ENCODE measurements at places on chromosomes 1 and 21. TPM values are rescaled to one million over a fixed set of nuclear protein-coding genes. Genes with fewer than 3 reads are reported as not detected.
A peak's percentile ranks its signal among the peaks of the same experiment; 100 is the strongest.

GRCh38 chr21:42505090-42505726, 8.4 kb upstream of the SLC37A1 start:
- no peaks in the 10 kb centered on the region for H3K4me1 ChIP-seq
- H3K4me3 ChIP-seq, result no peak overlapping the region
- H3K36me3 ChIP-seq, result no peaks in the 10 kb centered on the region
- H3K27ac ChIP-seq, result no peak overlapping the region
- H3K27me3 ChIP-seq, result no peaks in the 10 kb centered on the region

GRCh38 chr1:156666862-156667609, 10.2 kb downstream of the NES start:
- DNase-seq, result no peak
- H3K4me1 ChIP-seq, result peaks cover 80% of the 10 kb centered on the region
- H3K27me3 ChIP-seq, result no peaks in the 10 kb centered on the region
- H3K36me3 ChIP-seq, result peaks cover 10% of the 10 kb centered on the region

- H3K27me3 ChIP-seq, result no peaks in the 10 kb centered on the region
- H3K27ac ChIP-seq, result no peak overlapping the region
- H3K4me1 ChIP-seq, result peaks cover 4% of the 10 kb centered on the region
- no peaks in the 10 kb centered on the region for H3K36me3 ChIP-seq
Observed at GRCh38 chr1:6969106-6969505, 183.9 kb downstream of the CAMTA1 start.

PTGFR gene
- 0.43 TPM for total RNA-seq

DNA sequence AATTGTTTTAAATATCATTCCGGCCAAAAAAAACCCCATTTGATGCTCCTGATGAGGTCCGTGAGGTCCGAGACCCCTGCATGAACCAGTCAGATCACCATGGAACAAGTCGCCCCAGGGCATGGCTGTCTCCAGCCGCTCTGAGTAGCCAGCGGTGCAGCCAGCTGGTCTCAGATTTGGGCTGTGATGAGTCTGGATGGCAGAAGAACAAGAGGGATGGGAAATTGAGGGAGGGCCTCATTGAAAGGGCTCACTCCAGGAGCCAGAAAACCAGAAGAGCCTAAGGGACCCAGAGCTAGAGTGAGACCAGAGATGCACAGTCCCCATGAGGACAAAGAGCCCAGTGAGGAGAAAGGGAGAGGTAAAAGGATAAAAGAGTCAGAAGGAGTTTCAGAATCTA, 174.0 kb downstream of the TOMM20 start:
- no peak for DNase-seq
- no peak overlapping the region for H3K27ac ChIP-seq
- H3K36me3 ChIP-seq, result 0 out of 2 replicates have a peak, but pooled peaks cover 3% of the 10 kb centered on the region
- H3K4me1 ChIP-seq, result peaks cover 32% of the 10 kb centered on the region
- no peak overlapping the region for H3K4me3 ChIP-seq

DNA sequence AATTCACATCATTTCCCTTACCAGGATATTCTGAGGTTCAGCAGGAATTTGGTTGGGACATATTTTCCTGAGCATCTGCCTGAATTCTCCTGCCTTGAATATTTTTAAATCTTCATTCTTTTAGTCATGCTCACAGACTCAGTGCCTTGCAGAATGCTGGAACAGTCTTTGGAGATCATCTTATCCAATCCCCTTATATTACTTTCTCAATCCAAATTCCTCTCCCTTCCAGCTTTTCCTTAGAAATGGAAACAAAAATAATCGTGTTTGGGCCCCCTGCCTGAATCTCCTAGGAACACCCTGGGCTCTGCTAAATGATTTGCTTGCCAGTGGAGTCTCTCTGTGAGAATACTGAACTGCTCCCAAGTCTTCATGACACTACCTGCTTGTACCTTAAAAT, 38.4 kb downstream of the LHX8 start:
- no peak overlapping the region for H3K4me3 ChIP-seq
- DNase-seq, result no peak
- no peak overlapping the region for H3K27ac ChIP-seq

DNA sequence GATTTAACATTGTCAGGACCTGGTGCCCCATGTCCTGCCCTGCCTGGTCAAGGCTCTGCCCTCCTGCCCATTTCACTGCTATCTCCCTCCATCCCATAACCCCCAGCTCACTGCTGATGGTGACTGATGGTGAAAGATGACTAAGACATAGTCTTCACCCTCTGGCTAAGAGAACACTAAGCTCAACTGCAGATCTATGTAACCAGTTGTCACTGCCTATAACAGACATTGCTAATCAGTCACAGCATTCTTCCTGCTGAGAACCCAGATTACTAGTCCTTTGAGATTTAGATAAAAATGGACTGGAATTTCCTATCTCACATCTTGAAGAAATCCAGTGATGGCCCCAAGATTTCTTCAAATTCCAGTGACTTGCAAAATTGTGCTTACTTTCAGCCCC, 8.0 kb upstream of the ZNF362 start:
- no peak for DNase-seq
- H3K27me3 ChIP-seq, result peaks cover 8% of the 10 kb centered on the region
- no peaks in the 10 kb centered on the region for H3K36me3 ChIP-seq
- H3K27ac ChIP-seq, result no peak overlapping the region

GRCh38 chr1:186813420-186813819, 15.3 kb upstream of the PLA2G4A start:
- H3K4me1 ChIP-seq, result no peaks in the 10 kb centered on the region
- H3K27ac ChIP-seq, result no peak overlapping the region
- DNase-seq, result peak; percentile 17
- H3K36me3 ChIP-seq, result no peaks in the 10 kb centered on the region
- H3K4me3 ChIP-seq, result no peak overlapping the region
- H3K27me3 ChIP-seq, result no peaks in the 10 kb centered on the region

- H3K4me3 ChIP-seq, result no peak overlapping the region
- no peaks in the 10 kb centered on the region for H3K27me3 ChIP-seq
- DNase-seq, result no peak
- no peaks in the 10 kb centered on the region for H3K4me1 ChIP-seq
Observed at GRCh38 chr1:206972728-206973127, 2.5 kb upstream of the FCAMR start.

DNA sequence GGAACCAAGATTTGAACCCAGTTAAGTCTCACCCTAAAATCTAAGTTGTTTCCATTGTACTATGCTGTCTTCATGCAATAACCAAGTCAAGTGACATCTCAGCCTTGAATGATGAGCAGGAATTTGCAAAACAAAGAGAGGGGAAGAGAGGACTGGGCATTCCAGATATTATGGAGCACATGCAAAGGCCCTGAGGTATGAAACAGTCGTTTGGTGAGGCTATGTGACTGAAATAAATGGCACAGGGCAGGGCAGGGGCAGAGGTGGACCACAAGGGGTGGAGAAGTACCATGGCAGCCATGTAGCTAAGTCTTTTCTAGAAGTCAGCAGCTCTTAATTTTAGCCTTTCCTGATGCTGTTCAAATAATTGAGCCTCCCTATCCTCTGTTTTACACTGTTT, 37.6 kb upstream of the RAP1A start:
- no peak overlapping the region for H3K4me3 ChIP-seq
- H3K27ac ChIP-seq, result no peak overlapping the region
- H3K4me1 ChIP-seq, result no peaks in the 10 kb centered on the region
- DNase-seq, result no peak
- H3K27me3 ChIP-seq, result no peaks in the 10 kb centered on the region
- H3K36me3 ChIP-seq, result no peaks in the 10 kb centered on the region

- no peak for DNase-seq
- H3K27ac ChIP-seq, result no peak overlapping the region
- no peaks in the 10 kb centered on the region for H3K27me3 ChIP-seq
- H3K4me3 ChIP-seq, result no peak overlapping the region
- peaks cover 18% of the 10 kb centered on the region for H3K36me3 ChIP-seq
Observed at GRCh38 chr1:11505591-11506538, 26.9 kb downstream of the DISP3 start.

- no peaks in the 10 kb centered on the region for H3K36me3 ChIP-seq
- DNase-seq, result no peak
- no peak overlapping the region for H3K4me3 ChIP-seq
- no peaks in the 10 kb centered on the region for H3K27me3 ChIP-seq
- H3K27ac ChIP-seq, result no peak overlapping the region
Observed at GRCh38 chr21:45769294-45769693, 125.8 kb downstream of the PCBP3 start.

OTUD3 gene
- 13.3 TPM for total RNA-seq

FAM151A gene
- 0.10 TPM for total RNA-seq

GRCh38 chr21:35024513-35024912, 24.6 kb downstream of the RUNX1 start:
- peaks cover 25% of the 10 kb centered on the region for H3K4me1 ChIP-seq
- no peak overlapping the region for H3K27ac ChIP-seq
- no peaks in the 10 kb centered on the region for H3K36me3 ChIP-seq
- H3K4me3 ChIP-seq, result no peak overlapping the region
- DNase-seq, result no peak

GRCh38 chr21:14308234-14308633, 74.7 kb downstream of the HSPA13 start:
- H3K27me3 ChIP-seq, result no peaks in the 10 kb centered on the region
- H3K4me3 ChIP-seq, result no peak overlapping the region
- H3K4me1 ChIP-seq, result no peaks in the 10 kb centered on the region
- no peaks in the 10 kb centered on the region for H3K36me3 ChIP-seq

- no peaks in the 10 kb centered on the region for H3K36me3 ChIP-seq
- no peak overlapping the region for H3K27ac ChIP-seq
- H3K4me3 ChIP-seq, result no peak overlapping the region
- DNase-seq, result no peak
Observed at GRCh38 chr21:34018910-34019309, 54.5 kb upstream of the MRPS6 start.

SPATA46 gene
- total RNA-seq, result not detected

- no peak for DNase-seq
- peaks cover 83% of the 10 kb centered on the region for H3K4me1 ChIP-seq
- H3K4me3 ChIP-seq, result peak overlapping the region; percentile 42
- H3K27ac ChIP-seq, result peak overlapping the region; percentile 98
- H3K36me3 ChIP-seq, result no peaks in the 10 kb centered on the region
Observed at GRCh38 chr1:54377040-54377691, 29.0 kb downstream of the SSBP3 start.

DNA sequence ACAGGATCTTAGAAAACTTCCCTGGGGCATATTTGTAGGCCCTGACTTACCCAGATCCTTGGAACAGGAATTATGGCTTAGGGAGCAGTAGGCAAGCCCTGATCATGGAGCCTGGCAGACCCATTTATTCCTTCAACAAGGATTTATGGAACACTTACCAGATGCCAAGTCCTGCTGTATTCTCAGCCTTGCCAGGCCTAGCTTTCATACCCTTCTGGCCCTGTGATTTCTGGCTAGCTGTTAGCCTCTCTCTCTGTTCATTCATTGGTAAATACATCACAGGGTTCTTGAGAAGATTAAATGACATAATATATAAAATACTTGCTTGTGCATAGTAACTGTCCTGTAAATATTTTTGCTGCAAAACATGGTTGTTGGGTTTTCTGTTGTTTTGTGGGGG, 32.4 kb upstream of the SRP9 start:
- peaks cover 4% of the 10 kb centered on the region for H3K4me1 ChIP-seq
- DNase-seq, result no peak
- no peak overlapping the region for H3K27ac ChIP-seq
- no peaks in the 10 kb centered on the region for H3K27me3 ChIP-seq
- no peaks in the 10 kb centered on the region for H3K36me3 ChIP-seq

GRCh38 chr1:32759997-32760623, 57.0 kb downstream of the YARS1 start:
- peak overlapping the region; percentile 44 for H3K4me3 ChIP-seq
- peaks cover 83% of the 10 kb centered on the region for H3K4me1 ChIP-seq
- DNase-seq, result peak; percentile 98
- H3K27ac ChIP-seq, result peak overlapping the region; percentile 100
- H3K36me3 ChIP-seq, result 0 out of 2 replicates have a peak, but pooled peaks cover 3% of the 10 kb centered on the region

GRCh38 chr21:41321211-41321907, 4.8 kb downstream of the FAM3B start:
- peaks cover 11% of the 10 kb centered on the region for H3K27me3 ChIP-seq
- H3K27ac ChIP-seq, result no peak overlapping the region
- no peak overlapping the region for H3K4me3 ChIP-seq
- H3K4me1 ChIP-seq, result peaks cover 5% of the 10 kb centered on the region
- H3K36me3 ChIP-seq, result no peaks in the 10 kb centered on the region

- H3K27ac ChIP-seq, result no peak overlapping the region
- no peak for DNase-seq
- no peaks in the 10 kb centered on the region for H3K36me3 ChIP-seq
- 0 out of 2 replicates have a peak, but pooled peaks cover 4% of the 10 kb centered on the region for H3K4me1 ChIP-seq
- H3K4me3 ChIP-seq, result no peak overlapping the region
- H3K27me3 ChIP-seq, result no peaks in the 10 kb centered on the region
Observed at GRCh38 chr1:233959102-233959501, 54.6 kb downstream of the SLC35F3 start.

- H3K27ac ChIP-seq, result peak overlapping the region; percentile 36
- DNase-seq, result no peak
- peak overlapping the region; percentile 98 for H3K4me3 ChIP-seq
Observed at GRCh38 chr1:156502391-156502893, 1.9 kb upstream of the MEF2D start.

LMX1A gene
- not detected for total RNA-seq

NMNAT1 gene
- total RNA-seq, result 2.5 TPM

CYYR1 gene
- 25.6 TPM for total RNA-seq

- H3K4me3 ChIP-seq, result no peak overlapping the region
- no peaks in the 10 kb centered on the region for H3K36me3 ChIP-seq
- H3K27me3 ChIP-seq, result no peaks in the 10 kb centered on the region
- H3K4me1 ChIP-seq, result no peaks in the 10 kb centered on the region
Observed at GRCh38 chr1:29592731-29593130, 356.4 kb downstream of the PTPRU start.

GRCh38 chr1:61313906-61314422, 231.6 kb downstream of the NFIA start:
- H3K27ac ChIP-seq, result no peak overlapping the region
- H3K27me3 ChIP-seq, result no peaks in the 10 kb centered on the region
- no peak for DNase-seq
- 0 out of 2 replicates have a peak, but pooled peaks cover 7% of the 10 kb centered on the region for H3K4me1 ChIP-seq
- no peaks in the 10 kb centered on the region for H3K36me3 ChIP-seq

GRCh38 chr1:105838071-105838470, 1218.4 kb upstream of the PRMT6 start:
- no peaks in the 10 kb centered on the region for H3K4me1 ChIP-seq
- H3K36me3 ChIP-seq, result no peaks in the 10 kb centered on the region
- DNase-seq, result no peak

SPATA21 gene
- not detected for total RNA-seq

SH3GLB1 gene
- 16.4 TPM for total RNA-seq

DNA sequence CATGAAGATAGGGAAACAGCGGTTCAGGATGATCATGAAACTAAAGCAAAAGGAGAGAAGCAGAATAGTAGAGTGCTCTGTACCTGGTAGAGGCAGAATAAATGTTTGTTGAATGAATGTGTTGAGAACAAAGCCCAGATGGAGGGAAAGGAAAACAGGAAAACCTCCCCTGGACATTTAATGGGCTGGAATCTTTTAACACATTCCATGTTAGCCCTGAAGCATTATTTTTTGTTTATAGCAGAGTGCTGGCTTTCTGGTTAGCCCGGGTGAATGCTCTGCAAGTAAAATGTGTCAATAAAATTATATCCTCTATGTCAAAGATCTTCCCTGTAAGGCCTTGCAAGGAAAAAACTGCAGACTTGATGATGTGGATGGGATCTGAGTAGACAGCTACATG, 60.2 kb downstream of the ABCA4 start:
- H3K4me3 ChIP-seq, result no peak overlapping the region
- no peaks in the 10 kb centered on the region for H3K27me3 ChIP-seq
- H3K27ac ChIP-seq, result no peak overlapping the region
- peaks cover 6% of the 10 kb centered on the region for H3K4me1 ChIP-seq
- DNase-seq, result no peak
- no peaks in the 10 kb centered on the region for H3K36me3 ChIP-seq

GRCh38 chr1:177820213-177820612, 149.6 kb downstream of the SEC16B start:
- no peak overlapping the region for H3K27ac ChIP-seq
- H3K27me3 ChIP-seq, result no peaks in the 10 kb centered on the region
- no peak overlapping the region for H3K4me3 ChIP-seq
- no peak for DNase-seq
- no peaks in the 10 kb centered on the region for H3K4me1 ChIP-seq
- no peaks in the 10 kb centered on the region for H3K36me3 ChIP-seq
